NCI-H1694 (cell line): ENCODE measurements at places on chromosomes 3 and 15.

GRCh38 chr3:51700403-51700802 lies 6.5 kb upstream of the GRM2 start:
- no peak for DNase-seq

DNA sequence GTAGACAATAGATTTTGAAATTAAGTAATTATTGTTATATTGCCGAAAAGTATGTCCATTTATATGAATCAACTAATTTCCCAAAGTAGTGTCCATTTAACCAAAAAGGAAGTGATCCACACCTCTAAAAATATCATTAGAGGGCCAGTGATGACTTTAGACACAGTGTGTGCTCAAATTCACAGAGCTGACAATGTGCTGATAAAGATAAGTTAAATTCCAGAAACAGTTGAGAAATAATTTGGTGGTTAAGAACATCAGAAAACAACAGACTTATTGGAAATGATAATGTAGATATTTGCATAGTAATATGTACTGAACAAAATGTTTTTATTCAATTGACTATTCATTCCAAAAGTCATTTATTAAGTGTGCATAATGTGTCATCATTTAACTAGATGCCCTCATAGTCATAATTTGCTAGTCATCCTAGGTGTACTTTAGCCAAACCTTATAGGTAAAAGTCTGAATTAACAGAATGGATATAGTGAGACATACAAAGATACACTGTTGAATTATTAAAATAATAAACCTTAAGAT lies 230.2 kb upstream of the ADAMTS9 start:
- DNase-seq: no peak

DNA sequence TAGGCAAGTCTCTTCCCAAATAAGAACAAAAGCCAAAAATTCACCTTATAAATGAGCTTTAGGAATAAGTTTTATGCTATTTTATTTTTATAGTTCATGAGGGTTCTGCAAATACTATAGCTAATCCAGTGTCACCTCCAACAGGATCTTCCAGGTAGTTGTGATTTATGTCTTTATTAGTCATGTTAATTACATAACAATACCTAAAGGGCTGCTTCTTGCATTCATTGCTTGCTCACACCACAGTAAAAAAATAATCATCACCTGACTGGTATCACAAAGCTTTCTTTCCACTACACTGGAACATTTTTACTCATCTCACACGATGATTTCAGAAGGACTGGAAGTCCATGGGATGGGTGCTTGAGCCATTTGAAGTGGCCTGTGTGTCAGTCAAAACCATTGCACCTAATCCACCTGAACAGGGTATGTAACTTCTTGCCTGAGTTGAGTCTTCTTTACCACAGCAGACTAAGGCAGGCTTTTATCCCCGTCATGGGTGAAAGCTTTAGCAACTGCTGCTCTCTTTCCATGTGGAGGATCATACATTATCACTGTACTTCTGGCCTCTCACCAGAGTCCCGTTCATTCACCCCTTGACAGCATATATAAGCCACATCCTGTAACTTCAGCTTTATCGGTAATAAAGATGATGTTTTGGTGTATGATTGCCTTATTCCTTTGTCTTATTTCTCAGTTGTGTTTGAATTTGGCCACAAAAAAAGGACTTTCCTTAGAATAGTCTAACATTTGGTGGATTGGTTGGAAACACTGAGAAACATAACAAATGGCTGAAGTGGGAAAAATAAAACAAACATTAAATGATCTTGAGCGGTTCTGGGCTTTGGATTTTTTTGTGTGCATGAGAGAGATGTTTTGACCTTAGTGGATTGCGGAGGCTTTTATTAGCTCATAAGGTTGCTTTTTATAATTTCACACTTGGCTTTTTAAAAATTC lies 382.6 kb upstream of the THBS1 start:
- no peak for DNase-seq

DNA sequence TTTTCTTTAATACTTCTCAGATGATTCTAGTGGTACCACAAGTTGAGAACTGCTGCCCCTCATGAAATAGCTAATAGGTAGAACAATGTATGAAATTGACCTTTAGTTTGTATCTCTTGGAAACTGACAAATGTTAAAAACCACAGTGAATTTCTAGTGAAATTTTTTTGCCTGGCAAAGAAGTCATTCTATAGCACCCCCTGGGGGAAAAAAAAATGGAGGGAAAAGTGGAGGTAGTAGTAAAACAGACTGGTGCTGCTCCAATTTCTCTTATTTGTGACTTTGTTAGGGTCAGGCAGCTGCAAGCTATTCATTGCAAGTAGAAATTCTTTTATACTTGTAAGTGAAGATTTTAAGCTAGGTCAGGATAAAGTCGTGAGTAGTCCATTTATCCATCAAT lies 605.0 kb downstream of the NLGN1 start:
- no peak for DNase-seq

DNA sequence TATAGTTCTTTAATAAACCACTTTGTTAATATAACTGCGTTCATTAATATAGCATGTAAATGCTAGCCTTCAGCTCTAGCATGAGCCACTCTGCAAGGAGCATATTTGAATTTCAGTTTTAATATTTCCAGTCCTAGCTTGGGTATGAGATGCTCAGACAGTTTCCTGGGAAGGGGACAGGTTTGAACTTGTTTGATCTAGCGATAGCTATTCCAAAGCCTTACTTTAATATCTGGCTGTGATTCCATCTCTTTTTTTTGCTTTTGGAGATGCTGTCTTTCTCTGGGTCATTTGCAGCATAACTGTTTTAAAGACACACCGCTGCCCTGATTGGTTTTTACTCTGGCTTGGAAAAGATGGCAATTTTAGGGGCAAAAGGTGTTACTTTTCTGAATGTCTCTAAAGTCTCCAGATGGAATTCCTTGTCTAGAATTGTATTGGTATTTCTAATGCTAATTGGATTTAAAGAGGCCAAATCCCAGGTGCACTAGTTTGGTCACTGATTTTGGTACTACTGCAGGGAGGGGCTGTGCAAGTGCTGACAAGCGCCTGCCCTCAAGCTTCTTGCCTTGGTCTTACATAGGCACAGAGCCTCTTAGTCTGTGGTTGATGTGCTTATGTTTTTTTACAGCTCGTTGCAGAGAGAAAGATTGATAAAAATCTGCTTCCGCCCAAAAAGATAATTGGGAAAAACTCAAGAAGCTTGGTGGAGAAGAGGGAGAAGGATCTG lies 2.8 kb downstream of the NISCH start:
- no peak for DNase-seq

DNA sequence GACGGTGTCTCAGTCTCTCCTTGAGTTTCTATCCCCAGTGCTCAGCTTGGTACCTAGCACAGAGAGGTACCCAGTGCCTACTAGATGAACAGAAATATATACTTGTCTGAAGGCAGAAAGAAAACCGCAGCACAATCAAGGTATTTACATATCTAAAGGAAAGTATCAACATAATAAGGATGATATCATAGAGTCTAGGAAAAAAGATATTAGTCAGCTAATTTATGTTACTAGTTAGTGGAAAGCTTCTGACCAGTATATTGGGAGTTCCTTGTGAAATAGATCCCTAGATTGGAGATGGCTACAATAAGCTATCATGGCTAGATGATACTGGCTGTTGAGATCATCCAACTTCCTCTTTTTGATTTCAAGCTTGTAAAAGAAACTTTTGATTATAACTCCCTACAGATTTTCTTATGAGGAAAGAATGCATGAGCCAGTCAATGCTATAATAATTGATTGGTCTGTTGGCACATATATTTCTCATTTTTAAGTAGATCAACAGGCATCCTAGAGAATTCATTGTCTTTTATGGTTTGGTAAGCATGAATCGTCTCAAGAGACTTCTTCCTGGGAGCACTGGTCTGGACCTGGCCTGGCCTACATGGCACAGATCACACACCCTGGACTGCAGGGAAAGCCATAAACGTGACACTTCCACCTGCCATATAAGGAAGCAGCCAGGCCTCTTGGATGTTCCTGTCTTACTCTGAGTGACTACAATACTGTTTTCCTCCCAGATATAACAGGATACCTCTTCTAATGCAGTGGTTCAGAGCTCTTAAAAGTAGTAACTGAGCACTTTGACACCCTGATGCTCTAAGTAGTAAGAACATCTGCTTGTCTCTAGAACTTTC lies 60.7 kb downstream of the IMPG2 start:
- DNase-seq: no peak

DNA sequence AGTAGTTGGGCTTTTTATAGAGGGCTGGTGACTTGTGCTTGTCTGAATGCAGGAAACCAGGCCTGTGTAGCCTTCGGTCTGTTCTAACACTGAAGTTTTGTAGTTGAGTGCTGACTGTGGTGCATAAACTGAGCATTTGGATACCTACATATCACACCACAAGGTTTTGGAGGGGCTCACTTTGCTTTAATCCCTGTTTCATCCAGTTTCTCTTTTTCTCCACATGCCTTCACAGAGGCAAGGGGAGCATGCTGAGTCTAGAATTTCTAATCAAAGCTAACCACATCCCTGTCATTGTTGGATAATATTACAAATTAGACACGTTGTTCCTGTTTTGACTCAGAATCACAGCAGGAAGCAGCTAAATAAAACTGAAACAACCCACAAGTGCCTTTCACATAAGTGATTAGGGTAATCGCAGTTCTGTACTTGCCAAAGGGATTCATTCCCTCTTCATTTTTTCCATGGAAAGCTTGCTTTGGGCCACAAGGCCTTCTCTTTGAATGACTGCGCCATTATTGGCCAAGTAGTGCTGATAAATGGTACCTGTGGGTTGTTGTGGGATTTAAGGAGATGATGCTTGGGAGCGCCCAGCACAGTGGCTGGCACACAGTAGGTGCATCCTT lies 48.9 kb downstream of the TGFBR2 start:
- no peak for DNase-seq

DNA sequence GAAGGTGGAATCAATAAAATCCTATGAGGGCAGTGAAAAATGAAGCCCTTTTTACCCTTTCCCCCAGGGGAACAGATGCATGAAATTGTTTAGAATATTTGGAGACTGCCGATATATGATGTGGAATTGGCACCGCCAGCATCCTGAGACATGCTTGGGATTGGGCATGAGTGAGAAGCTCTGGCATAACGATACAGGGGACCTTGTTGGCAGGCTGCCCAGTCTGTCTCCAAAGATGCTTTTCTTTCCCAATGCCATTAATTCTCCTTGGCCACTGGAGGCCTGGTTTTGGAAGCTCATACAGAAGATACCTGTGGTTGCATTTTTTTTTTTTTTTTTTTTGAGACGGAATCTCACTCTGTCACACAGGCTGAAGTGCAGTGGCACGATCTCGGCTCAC lies 800.6 kb upstream of the LMCD1 start:
- DNase-seq: no peak

- DNase-seq: no peak
Measured at GRCh38 chr15:70088455-70088854, 9.3 kb downstream of the TLE3 start.

DNA sequence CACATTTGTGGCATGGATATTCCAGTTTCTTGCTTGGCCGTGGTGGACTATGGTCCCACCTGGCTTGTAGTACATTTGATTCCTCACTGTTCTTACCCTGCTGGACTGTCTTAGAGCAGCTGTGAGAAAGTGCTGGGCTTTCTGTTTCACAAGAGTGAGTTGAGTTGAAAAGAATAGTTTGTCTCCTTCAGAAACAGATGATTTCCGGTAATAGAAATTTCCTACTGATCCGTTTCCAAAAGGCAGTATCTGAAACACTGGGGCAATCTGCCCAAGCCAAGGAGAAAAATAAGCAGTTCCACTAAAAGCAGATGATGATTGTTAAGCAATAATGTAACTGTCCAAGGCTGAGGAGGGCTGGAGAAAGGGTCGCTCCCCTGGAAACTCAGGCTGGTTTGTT lies 96.0 kb downstream of the SUCLG2 start:
- no peak for DNase-seq

DNA sequence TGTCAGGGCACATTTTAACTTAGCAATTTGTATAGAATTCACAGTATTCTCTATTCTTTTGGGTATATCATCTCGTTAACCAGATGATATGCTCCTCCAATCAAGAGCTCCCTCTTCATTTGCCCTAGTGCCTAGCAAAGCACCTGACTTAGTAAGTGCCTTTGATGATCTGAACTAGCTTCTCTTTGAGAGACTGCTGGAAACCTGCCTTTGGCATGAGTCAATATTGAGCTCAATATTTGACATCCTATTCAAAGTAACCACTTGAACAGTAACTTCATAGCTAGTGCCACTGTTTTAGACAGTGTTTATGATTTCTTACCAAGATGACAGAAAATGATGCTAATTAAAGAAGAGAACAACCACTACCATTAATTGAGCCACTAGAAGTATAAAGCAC lies 696.3 kb upstream of the UBE2E2 start:
- DNase-seq: no peak

- no peak for DNase-seq
Measured at GRCh38 chr3:106047221-106047620, 178.4 kb upstream of the CBLB start.

DNA sequence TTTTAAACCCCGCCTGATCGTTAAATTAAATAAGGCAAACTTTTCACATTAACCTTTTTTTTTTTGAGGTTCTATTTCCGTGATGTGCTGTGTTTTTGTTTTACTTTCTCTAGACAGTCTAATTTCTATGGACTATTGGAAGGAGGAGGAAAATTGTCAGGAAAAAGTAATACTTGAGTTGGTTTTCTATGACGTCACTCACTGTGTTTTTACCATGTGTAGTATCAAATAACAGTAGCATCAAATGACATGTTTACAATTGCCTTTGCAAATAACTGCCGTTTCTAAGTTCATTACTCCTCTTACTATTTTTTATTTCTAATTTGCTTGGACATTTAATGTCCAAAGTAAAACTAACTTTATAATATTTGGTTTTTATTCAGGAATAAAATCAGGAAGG lies 32.3 kb downstream of the MYO1E start:
- no peak for DNase-seq

DNA sequence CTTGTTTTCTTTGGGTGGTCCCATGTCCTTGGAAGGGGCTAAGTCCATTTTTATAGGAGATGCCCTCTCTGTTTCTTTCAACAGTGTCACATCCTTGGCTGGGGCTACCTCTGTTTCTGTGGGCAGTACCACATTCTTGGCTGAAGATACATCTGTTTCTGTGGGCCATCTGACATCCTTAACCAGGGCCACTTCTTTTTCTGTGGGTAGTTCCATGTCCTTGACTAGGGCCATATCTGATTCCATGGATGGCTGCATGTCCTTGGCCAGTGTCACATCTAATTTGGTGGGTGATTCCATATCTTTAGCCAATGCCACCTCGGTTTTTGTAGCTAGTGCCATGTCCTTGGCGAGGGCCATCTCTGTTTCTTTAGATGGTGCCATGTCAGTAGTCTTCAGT lies 99.5 kb downstream of the MAP4 start:
- no peak for DNase-seq
